ENCODE measurements at places on chromosomes 1 and 21.

DNA sequence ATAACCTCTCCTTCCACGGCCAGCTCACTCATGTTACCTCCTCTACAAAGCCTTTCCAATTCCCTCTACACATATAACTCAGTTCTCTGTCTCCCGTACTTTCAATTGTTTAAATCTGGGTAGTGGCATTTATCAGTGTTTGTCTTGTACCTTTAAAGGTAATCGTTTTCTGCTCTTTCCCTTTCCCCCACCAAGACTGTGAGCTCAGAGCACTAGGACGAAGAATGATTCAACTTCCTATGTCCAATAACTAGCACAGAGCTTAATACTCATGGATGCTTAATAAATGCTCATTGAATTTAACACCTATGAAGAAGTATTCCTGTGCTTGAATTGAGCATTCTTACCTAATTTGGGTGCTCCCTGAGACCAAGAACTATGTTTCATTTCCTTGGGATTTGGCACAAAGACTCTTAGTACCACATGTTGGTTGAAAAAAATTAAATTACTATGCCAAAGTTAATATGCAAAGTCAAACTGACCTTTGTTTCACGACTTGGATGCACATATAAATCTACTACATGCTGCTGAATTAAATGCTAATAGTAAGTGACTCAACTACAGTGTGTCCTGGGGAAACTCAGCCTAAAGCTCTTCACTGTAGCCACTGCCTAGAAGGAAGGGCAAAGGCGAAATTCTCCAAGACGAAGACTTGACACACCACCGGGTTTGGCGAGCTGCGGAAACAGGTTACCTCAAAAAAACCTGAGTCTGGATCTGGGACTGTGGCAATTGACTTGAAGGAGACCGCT is 30.6 kb upstream of the C1orf185 start:
- no peak for DNase-seq

DNA sequence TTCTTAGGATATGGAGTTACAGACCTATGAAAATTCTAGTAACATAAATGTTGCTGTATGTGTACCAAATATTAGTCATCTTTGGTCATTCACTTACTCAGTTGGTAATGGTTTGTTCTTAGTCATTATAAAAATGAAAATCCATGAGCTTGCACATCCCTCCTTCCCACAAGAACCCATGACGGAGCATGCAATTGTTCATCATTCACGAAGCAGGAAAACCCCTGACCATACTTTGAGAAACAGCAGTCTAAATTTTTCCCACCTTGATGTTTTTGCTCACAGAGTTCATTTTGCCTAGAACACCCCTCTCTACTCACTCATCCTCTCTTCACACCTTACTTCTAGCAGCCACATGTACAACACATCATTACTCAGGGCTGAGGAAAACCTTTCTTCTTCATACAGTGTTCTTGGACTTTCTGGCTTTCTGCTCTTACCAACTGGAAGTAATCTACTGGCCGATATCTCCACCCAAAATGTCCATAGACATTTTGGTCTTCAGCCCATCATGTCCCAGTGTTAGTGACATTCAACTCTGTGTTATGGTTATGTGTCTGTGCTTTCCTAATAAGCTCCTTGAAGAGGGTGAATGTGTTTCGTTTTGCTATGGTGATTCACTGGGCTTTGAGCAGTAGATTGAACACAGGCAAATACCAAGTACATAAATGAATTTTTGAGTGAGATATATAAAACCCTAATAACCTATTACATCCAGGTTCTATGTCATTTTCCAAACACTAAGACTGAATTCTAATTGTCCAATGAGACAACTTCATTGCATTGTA is 189.9 kb downstream of the ZC3H11B start:
- no peak for DNase-seq

DNA sequence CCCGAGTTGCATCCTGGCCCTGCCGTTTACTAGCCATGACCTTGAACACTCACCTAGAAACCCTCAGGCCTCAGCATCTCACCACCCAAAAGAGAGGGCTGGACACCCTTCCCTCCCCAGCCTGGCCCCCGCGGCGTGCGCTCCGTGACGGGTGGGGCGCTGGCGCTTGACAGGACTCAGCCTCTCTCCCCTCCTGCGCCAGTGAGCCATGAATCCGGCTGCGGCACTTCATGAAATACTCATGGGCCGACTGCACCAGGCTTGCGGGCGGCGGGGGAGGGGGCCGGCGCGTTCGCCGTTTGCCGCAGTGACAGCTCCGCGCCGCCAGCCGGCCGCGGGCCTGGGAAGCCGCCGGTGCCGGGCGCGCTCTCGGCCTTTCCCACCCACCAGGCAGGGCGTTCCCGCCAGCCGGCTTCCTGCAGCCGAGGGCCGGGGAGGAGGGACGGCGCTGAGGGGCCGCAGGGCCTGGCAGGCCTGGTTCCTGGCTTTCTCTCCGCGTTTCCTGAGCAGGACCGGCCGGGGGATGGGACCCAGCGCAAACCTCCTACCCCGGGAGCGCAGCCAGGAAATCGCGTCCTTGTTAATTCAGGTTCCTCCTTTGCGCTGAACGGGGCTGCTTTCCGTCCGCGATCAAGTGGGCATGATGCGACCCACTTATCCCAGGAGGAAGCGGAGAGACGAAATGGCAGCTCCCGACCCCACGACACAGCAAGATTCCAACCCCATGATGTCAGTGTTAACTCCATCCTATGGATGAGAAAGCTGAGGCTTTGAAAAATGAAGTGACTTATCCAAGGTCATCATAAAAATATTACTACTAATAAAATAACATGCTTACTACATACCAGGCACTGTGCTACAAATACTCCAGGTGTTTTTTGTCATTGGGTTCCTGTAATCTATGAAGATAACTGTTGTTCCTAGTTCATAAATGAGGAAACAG is 9.1 kb upstream of the LUZP1 start:
- no peak for DNase-seq

- peak; percentile 73 for DNase-seq
Measured at GRCh38 chr1:159009704-159010361, at the start of gene IFI16. Gene IFI16 (plus strand): TSS chr1:159009907. CDS start chr1:159014681, 4,774 bp downstream.

- DNase-seq, result no peak
Measured at GRCh38 chr1:18603212-18603852, 27.3 kb upstream of the PAX7 start.

GRCh38 chr1:26811708-26812107 is 14.8 kb upstream of the ZDHHC18 start:
- no peak for DNase-seq

DNA sequence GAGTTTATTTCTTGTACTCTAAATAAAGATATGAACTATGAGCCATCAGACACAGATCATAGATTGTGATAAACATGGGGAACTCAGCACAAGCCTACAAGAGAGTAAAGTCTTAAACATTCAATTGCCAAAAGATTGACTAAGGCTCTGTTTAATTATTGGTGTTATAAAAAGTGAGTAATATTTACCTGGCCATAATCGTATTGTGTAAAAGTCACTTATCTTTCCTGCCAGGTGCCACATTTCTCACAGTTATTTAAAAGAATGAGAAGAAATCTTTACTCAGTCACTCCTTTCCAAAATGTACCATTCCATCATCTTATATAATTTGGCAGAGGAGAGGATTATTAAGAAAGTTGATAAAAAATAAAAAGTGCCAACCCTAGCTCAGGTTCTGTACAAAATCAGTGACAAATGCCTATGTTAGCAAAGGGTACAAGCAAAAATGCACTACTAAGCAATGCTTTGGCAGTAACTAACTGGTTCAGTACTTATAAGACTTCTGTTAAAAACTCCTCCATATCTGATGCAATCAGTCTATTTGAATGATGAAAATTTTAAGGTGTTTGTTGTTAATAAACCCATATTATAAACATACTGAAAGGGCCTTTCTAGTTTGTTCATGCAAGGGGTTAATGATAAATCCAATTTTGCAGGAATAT is 5.8 kb upstream of the NR5A2 start:
- DNase-seq, result no peak

DNA sequence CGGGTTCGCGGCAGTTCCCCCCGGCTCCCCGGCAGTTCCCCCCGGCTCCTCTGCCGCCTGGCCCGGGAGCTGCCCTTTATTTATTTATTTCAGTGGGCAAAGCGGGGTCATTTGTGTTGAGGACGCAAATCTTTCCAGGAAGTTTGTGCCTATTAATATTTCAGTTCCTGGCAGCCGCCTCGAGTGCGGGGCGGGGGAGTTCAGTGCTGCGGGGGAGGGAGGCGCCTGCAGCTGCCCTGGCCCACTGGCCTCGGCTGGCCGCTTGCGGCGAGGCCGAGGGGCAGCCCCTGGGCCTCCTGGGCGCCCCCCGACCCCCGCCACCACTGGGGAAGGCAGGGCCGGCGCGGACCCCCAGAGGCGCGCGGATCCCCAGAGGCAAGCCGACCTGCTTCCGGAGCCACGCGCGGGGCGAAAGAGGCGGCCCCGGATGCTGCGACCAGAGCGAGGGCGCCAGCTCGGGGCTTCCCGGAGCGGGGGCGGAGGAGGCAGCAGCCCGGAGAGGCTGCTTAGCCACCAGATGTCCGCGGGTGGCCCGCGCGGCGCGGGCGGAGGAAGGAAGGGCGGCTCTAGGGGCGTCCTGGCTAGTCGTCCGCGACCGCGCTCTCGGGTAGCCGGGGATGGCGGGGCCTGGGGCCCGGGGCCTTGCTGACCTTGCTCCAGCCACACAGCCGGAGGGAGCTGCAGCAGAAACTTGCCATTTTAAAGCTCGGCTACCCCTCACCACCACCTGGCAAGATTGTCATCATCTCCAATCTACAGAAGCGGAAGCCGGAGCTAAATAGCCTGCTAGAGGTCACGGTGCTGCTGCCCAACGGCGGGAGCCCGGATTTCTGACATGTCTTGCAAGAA is 48.0 kb downstream of the H3-3A start:
- peak; percentile 57 for DNase-seq

All from HL-60 (cell line).